ENCODE measurements at places on chromosomes 3 and 15. TPM values are rescaled to one million over a fixed set of nuclear protein-coding genes. Genes with fewer than 3 reads are reported as not detected.

CPNE9 gene
- not detected for total RNA-seq

DNA sequence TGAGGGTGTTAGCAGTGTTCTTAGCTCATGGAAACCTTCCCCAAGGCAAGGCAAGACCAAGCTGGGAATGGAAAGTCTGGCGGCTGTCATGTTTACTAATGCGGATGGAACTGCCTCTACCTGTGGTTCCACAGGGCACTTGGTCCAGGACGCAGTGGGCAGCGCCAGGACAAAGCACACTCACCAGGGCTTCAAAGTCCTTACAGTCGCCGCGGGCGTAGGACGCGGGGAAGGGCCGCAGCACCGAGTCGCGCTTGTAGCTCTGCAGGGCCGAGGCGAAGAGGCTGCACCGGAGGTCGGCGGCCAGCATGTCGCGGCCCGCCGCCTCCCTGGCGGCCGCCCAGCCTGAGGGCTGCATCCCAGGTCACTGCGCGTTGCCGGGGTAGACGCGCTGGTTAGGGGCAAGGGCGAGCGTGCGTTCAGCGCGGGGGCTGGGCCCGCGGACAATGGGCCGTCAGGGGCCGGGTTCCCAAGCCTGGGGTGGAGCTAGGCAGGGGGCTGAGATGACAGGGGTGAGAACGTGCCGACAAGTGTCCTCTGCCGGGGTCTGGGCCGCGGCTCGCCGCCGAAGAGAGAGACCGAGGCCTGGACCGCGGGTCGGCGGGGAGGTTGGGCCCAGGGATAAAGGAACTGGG lies 497 bp downstream of the PARP16 start:
- no peaks in the 10 kb centered on the region for H3K36me3 ChIP-seq
- peak overlapping the region; percentile 74 for H3K27ac ChIP-seq
- peaks cover 11% of the 10 kb centered on the region for H3K4me1 ChIP-seq
- DNase-seq: no peak
- H3K27me3 ChIP-seq: no peaks in the 10 kb centered on the region

DNA sequence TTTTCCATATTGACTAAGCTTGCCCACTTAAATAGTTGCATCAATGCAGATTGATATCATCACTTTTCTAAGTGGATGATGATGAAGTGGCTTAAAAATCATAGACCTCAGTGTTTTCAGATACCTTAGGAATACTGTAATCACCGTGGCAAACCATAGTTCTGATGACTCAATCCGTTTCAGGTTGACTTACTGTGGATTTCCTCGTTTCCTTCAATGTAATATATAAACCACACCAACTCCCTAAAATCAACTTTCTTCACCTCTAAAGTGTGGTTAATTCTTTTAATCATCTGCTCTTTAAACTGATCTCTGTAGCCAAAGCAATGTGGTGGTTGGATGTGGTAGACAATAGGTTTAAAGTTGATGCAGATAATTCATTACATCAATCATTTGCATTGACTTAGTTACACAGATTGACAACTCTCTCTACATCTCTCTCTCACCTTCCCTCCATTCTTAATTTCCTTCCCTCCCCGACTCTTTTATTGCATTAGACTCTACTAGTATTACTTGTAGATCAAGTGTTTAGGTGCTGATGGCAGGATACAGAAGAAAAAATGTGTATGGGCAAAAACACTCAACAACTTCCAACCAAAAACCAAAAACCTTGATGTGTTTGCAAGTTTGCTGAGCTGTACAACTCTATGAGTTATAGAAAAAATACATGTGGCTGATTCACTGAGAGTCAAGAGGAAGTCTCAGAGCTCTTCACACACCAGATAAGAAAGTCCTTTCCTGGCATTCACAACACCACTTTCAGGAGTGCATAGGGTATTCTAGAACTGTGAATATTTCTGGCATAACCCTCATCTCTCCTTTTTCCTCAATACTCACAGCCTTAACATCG lies 243.5 kb downstream of the NFKBIZ start:
- no peak overlapping the region for H3K27ac ChIP-seq
- no peaks in the 10 kb centered on the region for H3K27me3 ChIP-seq
- H3K36me3 ChIP-seq: no peaks in the 10 kb centered on the region
- no peak for DNase-seq

GRCh38 chr3:115085197-115085865 lies 61.8 kb downstream of the ZBTB20 start:
- H3K36me3 ChIP-seq: no peaks in the 10 kb centered on the region
- no peak overlapping the region for H3K4me3 ChIP-seq
- H3K27ac ChIP-seq: no peak overlapping the region
- no peaks in the 10 kb centered on the region for H3K27me3 ChIP-seq

DNA sequence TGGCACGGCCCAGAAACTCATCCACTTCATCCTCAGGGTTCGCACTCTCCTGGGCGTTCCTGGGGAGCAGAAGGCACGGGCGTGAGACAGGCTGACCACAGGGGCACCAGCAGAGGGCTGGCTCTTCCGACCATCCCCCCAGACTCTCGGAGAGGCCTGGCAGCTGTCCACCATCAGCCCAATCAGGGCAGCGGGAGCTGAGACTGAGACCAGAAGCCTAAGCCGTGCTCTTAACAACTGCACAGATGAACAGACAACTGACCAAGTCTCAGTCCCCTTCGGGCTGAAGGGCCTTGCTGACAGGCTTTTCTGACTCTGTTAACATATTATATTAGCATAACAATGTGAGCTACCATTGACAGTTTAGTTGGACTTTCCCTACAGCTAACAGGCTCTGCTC lies 118.0 kb downstream of the SEC22A start:
- H3K4me3 ChIP-seq: no peak overlapping the region
- H3K4me1 ChIP-seq: no peaks in the 10 kb centered on the region
- H3K27me3 ChIP-seq: no peaks in the 10 kb centered on the region

- H3K4me3 ChIP-seq: no peak overlapping the region
- H3K36me3 ChIP-seq: no peaks in the 10 kb centered on the region
- H3K4me1 ChIP-seq: 0 out of 2 replicates have a peak, but pooled peaks cover 3% of the 10 kb centered on the region
Measured at GRCh38 chr3:58567251-58567515, 10.0 kb downstream of the FAM107A start.

RETNLB gene
- total RNA-seq: not detected

GRCh38 chr3:160928183-160928726 lies 172.2 kb downstream of the PPM1L start:
- H3K4me1 ChIP-seq: no peaks in the 10 kb centered on the region
- H3K4me3 ChIP-seq: no peak overlapping the region
- no peaks in the 10 kb centered on the region for H3K36me3 ChIP-seq
- no peak overlapping the region for H3K27ac ChIP-seq
- H3K27me3 ChIP-seq: no peaks in the 10 kb centered on the region

RFX7 gene
- total RNA-seq: 31.4 TPM

DNA sequence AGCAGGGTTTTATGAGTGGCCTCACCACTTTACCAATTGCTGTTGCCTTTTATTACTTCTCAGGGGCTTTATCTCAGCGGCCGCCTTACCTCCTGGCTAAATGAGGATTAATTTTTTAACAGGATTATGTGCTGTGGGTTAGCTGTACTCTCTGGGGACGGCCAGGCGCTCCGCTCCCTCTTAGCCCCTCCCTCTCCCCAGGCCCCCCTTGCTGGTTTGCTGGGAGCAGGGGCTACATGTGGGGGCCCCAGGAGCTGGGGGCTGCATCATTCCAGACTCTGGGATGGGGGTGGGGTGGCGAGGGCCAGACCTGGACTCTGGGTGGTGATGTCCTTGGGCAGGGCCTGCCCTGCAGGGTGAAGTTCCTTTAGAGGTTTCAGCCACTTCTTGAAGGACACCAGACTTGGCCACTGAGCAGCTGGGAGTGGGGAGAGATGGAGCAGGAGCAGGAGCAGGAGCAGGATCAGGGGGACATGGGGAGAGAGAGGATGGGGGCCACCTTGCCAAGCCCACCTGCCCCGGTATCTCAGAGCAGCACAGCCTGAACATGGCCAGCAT lies 196.1 kb downstream of the GOLGA6L6 start:
- no peak overlapping the region for H3K4me3 ChIP-seq
- H3K27ac ChIP-seq: no peak overlapping the region
- no peaks in the 10 kb centered on the region for H3K4me1 ChIP-seq
- no peak for DNase-seq
- no peaks in the 10 kb centered on the region for H3K36me3 ChIP-seq
- H3K27me3 ChIP-seq: no peaks in the 10 kb centered on the region

- no peaks in the 10 kb centered on the region for H3K27me3 ChIP-seq
- no peak overlapping the region for H3K4me3 ChIP-seq
- H3K36me3 ChIP-seq: no peaks in the 10 kb centered on the region
- DNase-seq: no peak
- peaks cover 31% of the 10 kb centered on the region for H3K4me1 ChIP-seq
- no peak overlapping the region for H3K27ac ChIP-seq
Measured at GRCh38 chr3:15342246-15342645, 9.9 kb upstream of the SH3BP5 start.

DNA sequence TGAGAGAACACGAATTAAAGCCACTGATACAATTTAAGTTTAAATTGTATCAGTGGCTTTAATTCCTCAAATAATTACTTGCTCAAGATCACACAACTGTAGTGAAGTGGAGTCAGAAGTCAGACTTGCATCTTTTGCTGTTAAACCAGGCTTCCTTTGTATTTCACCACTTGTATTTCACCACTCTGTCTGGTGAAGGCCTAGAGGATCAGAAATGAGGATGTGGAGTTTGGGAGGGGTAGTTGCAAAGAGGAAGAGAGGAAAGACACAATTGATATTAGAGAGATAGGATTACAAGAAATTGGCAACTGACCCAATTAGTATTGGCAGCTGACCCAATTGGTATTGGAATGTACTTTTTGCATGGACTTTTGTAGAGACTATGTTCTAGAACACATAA lies 288.1 kb upstream of the GPR149 start:
- H3K27ac ChIP-seq: no peak overlapping the region
- DNase-seq: no peak

GRCh38 chr15:23760024-23760423 lies 72.9 kb upstream of the NDN start:
- H3K27ac ChIP-seq: no peak overlapping the region
- H3K36me3 ChIP-seq: no peaks in the 10 kb centered on the region
- DNase-seq: no peak

GRCh38 chr3:148694116-148694515 lies 3.6 kb upstream of the AGTR1 start:
- no peak overlapping the region for H3K27ac ChIP-seq
- H3K4me3 ChIP-seq: no peak overlapping the region
- peaks cover 4% of the 10 kb centered on the region for H3K27me3 ChIP-seq
- H3K36me3 ChIP-seq: no peaks in the 10 kb centered on the region

GRCh38 chr3:138361561-138361971 lies 13.2 kb downstream of the MRAS start:
- no peak overlapping the region for H3K4me3 ChIP-seq
- H3K4me1 ChIP-seq: no peaks in the 10 kb centered on the region
- no peaks in the 10 kb centered on the region for H3K36me3 ChIP-seq
- H3K27me3 ChIP-seq: peaks cover 2% of the 10 kb centered on the region
- DNase-seq: no peak
- H3K27ac ChIP-seq: no peak overlapping the region

DNA sequence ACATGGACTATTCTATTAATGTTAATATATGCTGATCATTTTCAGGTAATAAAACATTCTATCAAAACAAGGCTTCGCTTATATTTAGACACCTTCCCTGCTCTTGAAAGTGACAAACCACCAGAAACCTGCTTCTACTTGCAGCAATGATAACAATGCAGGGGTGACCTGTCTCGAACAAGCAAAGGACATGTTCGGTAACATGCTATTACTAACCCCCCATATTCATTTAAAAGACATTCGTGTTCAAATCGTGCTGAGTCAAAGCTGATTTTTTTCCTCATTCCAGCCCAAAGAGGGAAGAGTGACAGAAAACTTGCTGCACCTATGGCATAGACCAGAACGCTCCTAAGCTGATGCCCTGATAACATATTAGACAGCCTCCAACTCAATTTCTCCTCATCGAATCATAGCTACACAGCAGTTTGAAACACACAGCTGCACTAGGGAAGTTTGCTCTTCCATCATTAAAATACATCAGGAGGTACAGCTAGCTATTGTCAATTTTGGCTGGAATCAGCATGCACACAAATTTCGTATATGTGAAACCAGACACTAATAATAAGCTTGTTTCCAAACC lies 341.5 kb downstream of the FOXP1 start:
- no peaks in the 10 kb centered on the region for H3K36me3 ChIP-seq
- no peak for DNase-seq
- H3K4me3 ChIP-seq: no peak overlapping the region
- H3K27ac ChIP-seq: no peak overlapping the region
- H3K27me3 ChIP-seq: no peaks in the 10 kb centered on the region

- H3K27me3 ChIP-seq: no peaks in the 10 kb centered on the region
- no peaks in the 10 kb centered on the region for H3K36me3 ChIP-seq
- no peak overlapping the region for H3K4me3 ChIP-seq
- H3K4me1 ChIP-seq: no peaks in the 10 kb centered on the region
Measured at GRCh38 chr3:162337630-162338029, 841.0 kb downstream of the OTOL1 start.

- no peak for DNase-seq
- no peak overlapping the region for H3K4me3 ChIP-seq
- no peaks in the 10 kb centered on the region for H3K27me3 ChIP-seq
- no peaks in the 10 kb centered on the region for H3K4me1 ChIP-seq
Measured at GRCh38 chr3:116161575-116162525, 283.4 kb downstream of the LSAMP start.

ANKRD63 gene
- not detected for total RNA-seq

DNA sequence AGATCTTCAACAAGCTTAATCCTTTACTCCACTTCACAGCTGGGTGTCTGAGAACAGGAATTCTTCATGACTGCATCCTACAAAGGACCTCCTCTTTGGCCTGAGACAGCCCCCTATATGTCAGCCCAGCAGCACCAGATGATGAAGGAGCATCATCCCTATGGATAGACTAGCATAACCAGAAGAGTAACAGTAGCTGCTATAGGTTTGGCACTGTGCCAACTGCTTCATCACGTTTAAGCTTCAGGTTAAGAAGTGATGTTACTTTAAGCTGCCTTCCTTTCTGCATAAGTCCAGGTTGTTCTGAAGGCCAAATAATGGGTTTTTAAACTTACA lies 50.6 kb downstream of the CMSS1 start:
- peak overlapping the region; percentile 33 for H3K27ac ChIP-seq
- H3K4me3 ChIP-seq: no peak overlapping the region
- H3K27me3 ChIP-seq: no peaks in the 10 kb centered on the region
- no peaks in the 10 kb centered on the region for H3K36me3 ChIP-seq
- H3K4me1 ChIP-seq: peaks cover 35% of the 10 kb centered on the region

DNA sequence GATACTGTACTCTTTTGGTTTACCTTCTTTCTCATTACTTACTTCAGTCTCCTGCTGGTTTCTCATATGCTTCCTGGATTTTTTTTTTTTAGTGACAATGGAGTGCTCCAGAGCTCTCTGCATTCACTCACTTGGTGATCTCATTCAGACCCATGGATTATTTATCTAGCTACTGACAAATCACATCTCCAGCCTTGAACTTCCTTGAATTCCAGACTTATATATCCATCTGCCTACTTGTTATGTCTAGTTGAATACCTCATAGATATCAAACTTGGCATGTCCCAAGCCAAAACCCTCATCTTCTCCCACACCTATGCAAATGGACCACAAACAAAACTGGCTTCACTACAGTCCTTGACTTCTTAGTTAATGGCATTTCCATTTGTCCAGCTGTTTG lies 234.7 kb upstream of the ZPLD1 start:
- no peaks in the 10 kb centered on the region for H3K27me3 ChIP-seq
- no peaks in the 10 kb centered on the region for H3K36me3 ChIP-seq
- no peak overlapping the region for H3K4me3 ChIP-seq
- H3K27ac ChIP-seq: no peak overlapping the region
- DNase-seq: no peak

- peak overlapping the region; percentile 22 for H3K27ac ChIP-seq
- H3K27me3 ChIP-seq: no peaks in the 10 kb centered on the region
- H3K4me1 ChIP-seq: peaks cover 9% of the 10 kb centered on the region
- no peak for DNase-seq
- H3K36me3 ChIP-seq: peaks cover 7% of the 10 kb centered on the region
Measured at GRCh38 chr15:48806151-48806550, 4.7 kb downstream of the CEP152 start.

GRCh38 chr3:152338159-152338720 lies 69.5 kb downstream of the MBNL1 start:
- no peak for DNase-seq
- no peak overlapping the region for H3K27ac ChIP-seq

PLA2G4E gene
- 0.05 TPM for total RNA-seq
